ENCODE measurements at places on chromosomes 5 and 9. TPM values are rescaled to one million over a fixed set of nuclear protein-coding genes. Genes with fewer than 3 reads are reported as not detected.

Gene SPINK7
- total RNA-seq: not detected

DNA sequence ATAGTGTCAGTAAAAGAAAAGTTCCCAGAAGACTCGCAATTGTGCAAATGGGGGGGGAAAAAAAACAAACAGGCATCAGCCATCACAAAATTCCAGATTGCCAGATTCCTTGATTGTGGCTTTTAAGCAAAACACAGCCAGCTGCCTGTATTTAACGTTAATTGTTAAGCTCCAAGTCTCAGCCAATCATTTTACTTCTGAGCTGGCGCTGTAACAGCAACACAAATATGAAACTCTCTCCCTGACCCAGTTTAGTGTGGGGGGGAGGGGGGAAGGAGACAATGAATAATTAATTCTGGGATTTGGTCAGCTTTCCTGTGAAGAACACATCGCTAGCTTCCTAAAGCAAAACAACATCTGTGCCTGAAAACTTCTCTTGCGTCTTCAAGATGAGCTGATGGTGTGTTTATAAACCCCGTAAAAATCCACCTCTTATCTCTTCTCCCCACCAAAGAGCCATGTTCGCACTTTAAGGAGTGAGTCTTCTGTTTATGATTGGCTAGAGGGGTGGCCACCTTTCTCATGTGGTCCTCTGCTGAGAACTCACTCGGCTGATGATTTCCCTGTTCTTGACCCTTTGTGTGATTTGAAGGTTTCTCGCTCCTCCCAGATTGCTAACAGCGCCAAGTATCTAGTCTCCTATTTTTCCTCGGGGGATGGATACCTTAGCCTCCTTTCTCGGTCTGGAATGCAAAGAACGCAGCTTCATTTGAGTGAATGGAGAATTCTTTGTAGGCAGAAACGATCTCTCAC is 160.2 kb upstream of the DAPK1 start:
- DNase-seq: no peak

- DNase-seq: no peak
These were observed 547.3 kb downstream of the CDK5RAP2 start for GRCh38 chr9:120032639-120033038.

DNA sequence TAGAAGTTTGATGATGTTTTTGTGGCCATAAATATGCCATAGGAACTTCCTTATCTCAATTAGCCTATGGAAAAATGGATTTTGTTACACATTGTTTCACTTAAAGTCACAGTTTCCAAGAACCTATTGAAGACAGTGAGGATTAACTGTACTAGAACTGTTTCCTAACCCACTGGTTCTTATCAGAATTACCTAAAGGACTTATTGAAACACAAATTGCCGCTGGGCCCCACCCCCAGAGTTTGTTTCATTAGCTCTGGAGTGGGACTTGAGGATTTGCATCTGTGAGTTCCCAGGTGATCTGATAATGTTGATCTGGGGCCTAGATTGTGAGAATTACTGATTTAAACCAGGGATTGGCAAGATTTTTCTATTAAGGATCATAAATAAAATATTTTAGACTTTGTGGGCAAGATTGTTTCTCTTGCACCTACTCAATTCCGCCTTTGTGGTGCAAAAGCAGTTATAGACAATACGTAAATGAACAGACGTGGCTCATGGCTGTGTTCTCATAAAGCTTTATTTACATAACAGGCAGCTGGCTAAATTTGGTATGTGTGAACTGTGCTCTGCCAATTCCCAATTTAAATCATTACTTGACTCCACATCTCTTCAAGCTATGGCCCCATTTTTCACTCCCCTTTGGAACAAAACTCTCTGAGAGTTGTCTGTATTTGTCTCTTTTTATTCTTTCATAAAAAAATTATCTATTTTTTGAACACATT is 9.3 kb downstream of the JAK2 start:
- no peak for DNase-seq

Gene FCN2
- not detected for total RNA-seq

DNA sequence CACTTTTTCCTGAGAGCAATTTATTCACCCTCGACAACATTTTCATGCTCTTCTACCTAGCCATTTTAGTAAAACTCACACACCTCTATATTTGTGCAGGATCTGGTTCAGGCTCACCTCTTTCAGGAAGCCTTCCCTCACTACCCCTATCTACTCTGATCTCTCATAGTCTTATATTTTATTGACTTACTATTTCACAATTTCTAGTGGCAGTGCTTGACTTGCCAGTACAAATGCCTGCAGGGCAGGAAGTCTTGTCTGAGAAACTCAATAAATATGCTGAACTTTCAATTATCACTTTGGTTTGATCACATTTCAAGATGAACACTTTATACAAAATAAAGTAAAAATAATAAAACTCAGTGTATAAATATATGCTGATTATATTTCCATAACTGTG is 226.8 kb downstream of the CETN3 start:
- no peak for DNase-seq

- no peak for DNase-seq
These were observed 9.8 kb upstream of the CPLX2 start for GRCh38 chr5:175861337-175862130.
